ENCODE measurements at places on chromosomes 7 and 10.

GRCh38 chr7:574661-575395 is 55.2 kb upstream of the PDGFA start:
- no peak for DNase-seq

GRCh38 chr7:36663481-36663880 is 60.8 kb downstream of the AOAH start:
- no peak for DNase-seq

DNA sequence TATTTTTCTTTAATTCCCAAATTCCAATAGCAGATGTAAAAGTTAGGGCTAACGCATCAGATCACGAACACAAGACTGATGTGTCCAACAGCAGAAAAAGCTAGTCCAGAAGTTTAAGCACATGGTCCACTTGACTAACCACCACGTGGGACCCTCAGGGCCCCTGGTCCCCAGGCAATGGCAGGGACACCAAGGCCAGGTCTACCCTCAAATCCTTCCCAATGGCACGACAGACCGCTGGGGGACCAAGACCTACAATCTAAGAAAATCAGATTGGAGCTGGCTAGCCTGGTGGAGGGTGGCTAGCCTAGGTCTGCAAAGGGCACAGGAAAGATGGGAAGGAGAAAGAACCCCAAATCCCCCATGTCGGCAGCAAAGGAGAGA is 1.5 kb downstream of the GIGYF1 start:
- DNase-seq, result no peak

DNA sequence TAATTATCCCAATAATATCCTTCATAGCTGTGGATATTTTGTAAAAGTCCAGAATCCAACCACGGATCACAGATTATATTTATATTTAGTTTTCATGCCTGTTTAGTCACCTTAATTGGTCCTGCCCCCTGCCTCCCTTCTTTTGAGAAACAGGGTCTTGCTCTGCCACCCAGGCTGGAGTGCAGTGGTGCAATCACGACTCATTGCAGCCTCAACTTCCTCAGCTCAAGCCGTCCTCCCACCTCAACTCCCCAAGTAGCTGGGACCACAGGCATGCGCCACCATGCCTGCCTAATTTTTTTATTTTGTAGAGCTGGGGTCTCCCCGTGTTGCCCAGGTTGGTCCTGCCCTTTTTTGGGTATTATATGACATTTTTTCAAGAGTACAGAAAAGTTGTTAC is 129.4 kb downstream of the KAT6B start:
- DNase-seq, result no peak

DNA sequence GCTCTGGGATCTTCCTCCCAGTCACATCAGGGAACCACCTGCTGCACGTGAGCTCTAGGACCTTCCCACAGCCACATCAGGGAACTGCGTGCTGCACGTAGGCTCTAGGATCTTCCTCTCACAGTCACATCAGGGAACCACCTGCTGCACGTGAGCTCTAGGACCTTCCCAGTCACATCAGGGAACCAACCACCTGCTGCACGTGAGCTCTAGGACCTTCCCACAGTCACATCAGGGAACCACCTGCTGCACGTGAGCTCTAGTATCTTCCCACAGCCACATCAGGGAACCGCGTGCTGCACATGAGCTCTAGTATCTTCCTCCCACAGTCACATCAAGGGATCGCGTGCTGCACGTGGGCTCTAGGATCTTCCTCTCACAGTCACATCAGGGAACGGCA is 229.7 kb downstream of the DIP2C start:
- DNase-seq, result no peak

DNA sequence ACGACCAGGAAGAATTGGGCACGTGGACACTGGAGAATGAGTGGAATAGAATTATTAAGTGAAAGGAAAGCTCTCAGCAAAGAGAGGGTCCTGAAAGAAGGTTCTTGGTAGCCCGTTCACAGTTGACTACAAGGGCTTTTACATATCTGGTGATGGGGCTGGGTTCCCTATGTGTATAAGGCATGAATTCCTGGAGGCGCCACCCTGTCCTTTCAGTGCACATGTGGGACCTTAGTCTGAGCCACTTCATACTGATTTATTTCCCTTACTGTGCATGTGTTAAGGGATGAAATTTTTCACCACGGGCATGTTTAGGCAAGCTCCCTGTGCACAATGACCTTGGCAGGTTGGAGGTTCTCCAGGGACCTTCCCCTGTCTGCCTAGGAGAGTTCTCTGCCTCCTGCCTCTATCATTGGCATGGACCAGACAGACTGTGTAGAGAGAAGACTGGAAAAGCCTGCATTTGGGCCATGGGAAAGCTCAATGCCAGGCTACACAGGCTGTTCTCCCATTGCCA is 145.9 kb upstream of the ITGB1 start:
- DNase-seq, result no peak

- no peak for DNase-seq
Measured at GRCh38 chr7:412313-412710, 107.3 kb downstream of the PDGFA start.

DNA sequence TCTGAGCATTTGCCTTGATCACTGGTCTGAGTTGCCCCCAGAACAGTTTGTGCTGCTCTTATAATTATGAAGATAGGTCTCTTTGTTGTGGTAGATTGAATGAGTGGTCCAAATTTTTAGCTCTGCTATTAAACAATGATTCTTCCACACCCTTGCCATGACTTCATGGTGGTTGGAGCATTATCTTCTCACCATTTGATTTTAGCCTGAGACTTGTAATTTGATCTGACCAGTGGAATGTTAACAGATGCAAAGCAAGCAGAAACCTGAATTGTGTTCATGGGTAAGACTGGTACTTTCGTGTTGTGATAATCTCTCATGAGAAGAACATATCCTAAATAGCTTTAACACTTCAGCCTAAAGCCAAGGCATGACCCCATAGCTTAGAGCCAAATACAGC is 139.1 kb downstream of the TFPI2 start:
- DNase-seq, result no peak

DNA sequence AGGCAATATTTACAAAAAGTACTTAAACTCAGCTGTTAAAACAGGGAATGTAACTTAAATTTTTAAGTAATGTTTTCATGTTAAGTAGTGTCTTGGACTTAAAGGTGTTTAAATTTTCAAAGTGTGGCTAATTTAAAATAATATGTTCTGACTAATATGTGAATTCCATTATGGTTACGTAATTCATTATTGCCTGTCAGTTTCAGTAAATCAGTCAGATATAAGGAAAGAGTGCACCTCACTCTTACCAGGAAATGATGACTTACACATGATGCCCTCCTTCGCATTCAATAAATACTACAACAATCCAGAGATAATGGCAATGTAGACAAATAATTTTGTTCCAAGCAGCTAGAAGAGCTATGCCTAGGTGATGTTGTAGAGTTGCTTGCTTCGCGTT is 69.0 kb upstream of the WNT16 start:
- no peak for DNase-seq

GRCh38 chr7:150787321-150788281 is 12.6 kb downstream of the TMEM176B start:
- no peak for DNase-seq

GRCh38 chr10:819326-819725 is 112.2 kb downstream of the LARP4B start:
- DNase-seq, result no peak

DNA sequence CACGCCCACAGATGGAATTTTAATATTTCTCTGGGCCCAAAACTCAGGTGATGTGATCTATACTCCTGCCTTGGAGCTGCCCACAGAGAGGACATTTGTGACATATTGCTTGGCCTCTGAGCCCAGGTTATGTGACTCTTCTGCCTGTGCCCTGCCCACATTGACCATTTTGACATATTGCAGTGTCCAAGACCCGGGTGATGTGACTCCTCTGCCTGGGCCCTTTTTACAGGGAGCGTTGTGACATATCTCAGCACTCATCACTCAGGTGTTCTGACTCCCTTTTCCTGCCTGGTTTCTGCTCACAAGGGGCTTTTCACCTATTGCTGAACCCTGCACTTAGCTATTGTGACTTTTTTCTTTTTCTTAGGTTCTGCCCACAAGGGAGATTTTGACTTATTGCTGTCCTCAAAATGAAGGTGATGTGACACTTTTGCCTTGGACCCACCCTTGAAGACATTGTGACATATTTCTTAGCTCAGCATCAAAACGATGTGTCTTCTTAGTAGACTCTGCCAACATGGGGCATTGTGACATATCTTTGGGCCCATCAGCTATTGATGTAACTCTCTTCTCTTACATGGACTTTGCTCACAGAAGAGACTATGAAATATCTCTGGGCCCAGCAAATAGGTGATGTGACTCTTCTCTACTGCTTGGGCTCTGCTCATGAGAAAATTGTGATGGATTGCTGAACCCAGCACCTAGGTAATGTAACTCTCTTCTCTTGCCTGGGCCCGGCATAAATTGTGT is 11.0 kb upstream of the ZNF107 start:
- no peak for DNase-seq

GRCh38 chr10:94420516-94420915 is 18.2 kb downstream of the TBC1D12 start:
- DNase-seq, result no peak

DNA sequence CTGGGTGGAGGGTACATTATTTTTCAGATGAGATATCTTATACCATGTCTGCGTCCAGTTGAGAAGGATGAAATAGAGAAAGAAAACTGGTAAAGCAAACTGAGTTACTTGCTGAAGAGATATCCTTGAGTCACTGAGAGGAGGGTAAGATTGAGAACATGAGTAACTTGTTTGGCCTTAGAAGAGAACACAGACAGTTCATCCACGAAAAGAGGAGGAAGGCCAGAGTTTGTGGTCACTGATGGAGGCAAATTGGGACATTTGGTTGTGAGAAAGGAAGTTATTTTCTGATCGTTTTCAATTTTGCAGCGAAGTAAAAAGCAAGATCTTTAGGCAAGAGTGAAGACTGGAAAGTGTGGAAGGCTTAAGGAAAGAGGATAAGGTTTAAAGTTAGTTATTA is 15.6 kb downstream of the MBL2 start:
- DNase-seq, result no peak

DNA sequence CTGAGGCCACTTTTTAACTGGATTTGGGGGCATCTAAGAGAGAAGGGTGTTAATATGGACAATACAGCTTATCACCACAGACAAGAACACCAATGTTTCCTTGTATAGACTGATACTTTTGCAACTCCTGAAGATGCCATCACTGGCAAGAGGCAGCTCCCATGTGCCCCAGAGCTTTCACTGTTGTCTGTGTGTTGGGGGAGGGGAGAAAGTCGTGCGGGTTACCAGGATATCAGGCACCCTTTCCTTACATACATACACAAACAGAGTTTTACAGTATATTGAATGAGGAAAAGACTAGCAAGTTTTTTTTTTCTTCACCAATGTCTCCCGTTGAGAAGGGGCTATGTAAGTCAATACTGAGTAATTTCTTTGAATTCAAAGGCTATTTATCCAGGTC is 4.1 kb upstream of the DLX6 start:
- DNase-seq, result no peak

GRCh38 chr10:119667562-119668328 is 16.6 kb downstream of the BAG3 start:
- no peak for DNase-seq

DNA sequence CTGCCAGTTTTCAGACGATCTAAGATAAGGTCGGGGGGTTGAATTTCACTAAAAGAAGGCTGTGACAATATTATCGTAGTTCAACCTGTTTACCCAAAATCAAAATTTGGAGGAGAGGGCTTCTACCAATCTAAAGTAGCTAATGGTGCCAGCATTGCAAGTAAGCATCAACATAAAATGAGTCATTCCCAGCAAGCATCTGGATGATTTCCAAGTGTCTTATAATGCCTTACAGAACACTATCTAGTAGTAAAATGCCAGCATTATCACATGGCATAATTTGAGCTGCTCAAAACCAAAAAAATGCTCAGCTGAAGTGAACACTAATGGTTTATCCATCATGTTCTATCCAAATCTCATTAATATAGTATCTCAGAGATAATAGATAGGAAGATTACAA is 1193.9 kb downstream of the DNAJB9 start:
- DNase-seq, result no peak

DNA sequence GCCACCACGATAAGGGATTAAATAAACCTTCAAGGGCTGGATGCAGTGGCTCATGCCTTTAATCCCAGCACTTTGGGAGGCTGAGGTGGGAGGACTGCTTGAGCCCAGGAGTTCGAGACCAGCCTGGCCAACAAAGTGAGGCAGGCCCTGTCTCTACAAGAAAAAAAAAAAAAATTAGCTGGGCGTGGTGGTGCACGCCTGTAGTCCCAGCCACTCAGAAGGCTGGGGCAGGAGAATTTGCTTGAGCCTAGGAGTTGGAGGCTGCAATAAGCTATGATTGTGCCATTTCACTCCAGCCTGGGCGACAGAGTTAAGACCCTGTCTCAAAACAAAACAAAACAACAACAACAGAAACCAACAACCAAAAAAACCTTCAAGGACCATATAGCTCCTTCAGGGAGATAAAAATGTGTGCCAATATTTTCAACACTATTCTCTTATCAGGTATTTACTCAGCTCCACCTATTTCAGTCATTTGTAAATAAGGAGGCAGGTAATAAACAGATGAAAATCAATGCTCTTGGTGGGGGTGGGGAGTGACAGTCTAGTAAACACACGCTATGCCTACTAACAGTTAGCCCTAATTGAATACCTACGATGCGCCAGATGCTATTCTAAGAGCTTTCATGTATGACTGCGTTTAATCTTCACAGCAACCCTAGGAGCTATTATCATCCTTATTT is 13.2 kb downstream of the BAIAP2L1 start:
- no peak for DNase-seq

DNA sequence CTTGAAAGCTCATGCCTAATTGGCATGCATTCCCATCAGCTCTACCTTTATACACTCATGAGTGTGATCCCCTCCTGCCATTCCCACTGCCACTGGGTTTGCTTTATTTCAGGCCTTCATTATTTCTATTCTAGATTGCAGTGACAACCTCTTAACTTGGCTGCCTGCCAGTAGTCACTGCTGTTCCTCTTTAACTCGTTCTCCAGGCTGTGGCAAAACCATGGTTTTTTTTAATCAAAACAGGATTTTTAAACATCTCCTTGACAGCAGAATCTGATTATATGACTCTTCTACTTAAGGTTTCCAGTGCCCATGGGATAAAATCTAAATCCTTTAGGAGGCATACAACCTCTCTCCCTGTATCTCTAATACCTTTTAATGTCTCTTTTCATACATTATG is 223.7 kb upstream of the PCDH15 start:
- no peak for DNase-seq

GRCh38 chr7:151057506-151057988 is at the start of gene CDK5:
Gene CDK5 (minus strand): TSS chr7:151057897. CDS start chr7:151057848, 49 bp downstream.
- no peak for DNase-seq

- DNase-seq, result no peak
Measured at GRCh38 chr10:1615186-1615954, 122.0 kb downstream of the ADARB2 start.

GRCh38 chr10:62946278-62946677 is 130.1 kb upstream of the EGR2 start:
- DNase-seq, result no peak

- no peak for DNase-seq
Measured at GRCh38 chr10:50470798-50471582, 152.8 kb downstream of the SGMS1 start.

All from activated naive CD8-positive, alpha-beta T cell treated with anti-CD3 and anti-CD28 coated beads, Interleukin-2, amount 50 U/mL, for 16 hours (primary cell).